Hypothalamus (tissue), 51 donors: ENCODE measurements at places on chromosomes 3 and 15.

GRCh38 chr15:75647370-75648155 lies at the start of gene SNX33:
SNX33 (plus strand) TSS chr15:75647912; CDS start chr15:75649103, 1,191 bp downstream.
- DNase-seq = peak; percentile 54

- no peak for DNase-seq
Observed at GRCh38 chr3:38519651-38520050, 23.5 kb downstream of the EXOG start.

DNA sequence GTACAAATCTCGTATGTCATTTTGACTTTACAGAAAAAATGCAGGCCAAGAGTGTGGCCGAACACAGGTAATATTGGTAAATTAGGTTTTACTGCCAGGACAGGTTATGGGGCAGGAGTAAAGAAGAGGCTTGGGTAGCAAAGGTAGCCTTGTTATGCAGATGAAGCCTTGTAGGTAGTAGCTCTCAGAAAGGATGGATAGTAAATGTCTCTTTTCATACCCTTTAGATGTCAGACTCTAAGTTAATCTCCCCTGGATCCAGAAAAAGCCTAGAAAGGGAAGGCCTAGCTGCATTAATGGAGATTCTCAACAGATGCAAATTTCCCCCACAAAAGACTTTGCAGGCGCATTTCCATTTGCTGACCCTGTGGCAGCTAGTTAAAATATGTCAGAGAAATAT lies 1445.1 kb upstream of the CADM2 start:
- DNase-seq = no peak

- peak; percentile 19 for DNase-seq
Observed at GRCh38 chr15:90001062-90001682, at the start of gene ZNF710. ZNF710 (plus strand) TSS chr15:90001324; CDS start chr15:90067138, 65,814 bp downstream.

DNA sequence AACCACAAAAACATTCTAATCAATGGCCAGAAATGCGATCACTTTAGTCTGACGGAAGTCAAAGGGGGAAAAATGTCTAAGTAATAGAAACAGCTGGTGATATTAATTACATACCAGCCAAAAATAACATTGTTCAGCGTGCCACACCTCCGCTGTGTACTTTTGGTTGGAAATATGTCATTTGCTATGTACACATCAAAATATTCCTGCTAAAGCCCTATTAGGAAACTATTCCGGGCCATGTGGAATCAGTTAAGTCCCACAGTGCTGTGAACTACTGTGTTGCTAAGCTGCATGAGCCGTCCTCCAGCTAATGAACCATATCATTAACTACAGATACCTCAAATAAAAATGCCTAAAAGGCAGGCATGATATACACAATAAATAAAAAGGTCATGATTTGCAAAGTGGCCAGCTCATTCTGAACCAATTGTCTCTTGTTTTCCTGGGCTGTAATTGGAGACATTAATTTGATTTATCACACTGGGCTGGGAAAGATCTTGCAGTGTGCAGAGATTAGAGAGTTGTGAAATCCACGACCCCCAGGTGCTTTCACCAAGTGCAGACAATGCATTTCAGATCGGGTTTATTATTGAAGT lies 200.5 kb upstream of the LRTM1 start:
- no peak for DNase-seq

GRCh38 chr3:34419801-34420200 lies 621.4 kb downstream of the PDCD6IP start:
- DNase-seq = no peak

DNA sequence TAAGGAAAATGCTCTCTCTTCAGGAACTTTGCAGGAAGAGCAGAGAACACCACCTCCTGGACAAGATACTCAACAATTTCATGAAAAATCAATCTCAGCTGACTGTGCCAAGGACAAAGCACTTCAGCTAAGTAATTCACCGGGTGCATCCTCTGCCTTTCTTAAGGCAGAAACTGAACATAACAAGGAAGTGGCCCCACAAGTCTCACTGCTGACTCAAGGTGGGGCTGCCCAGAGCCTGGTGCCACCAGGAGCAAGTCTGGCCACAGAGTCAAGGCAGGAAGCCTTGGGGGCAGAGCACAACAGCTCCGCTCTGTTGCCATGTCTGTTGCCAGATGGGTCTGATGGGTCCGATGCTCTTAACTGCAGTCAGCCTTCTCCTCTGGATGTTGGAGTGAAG lies 200.5 kb downstream of the AKAP13 start:
- no peak for DNase-seq

DNA sequence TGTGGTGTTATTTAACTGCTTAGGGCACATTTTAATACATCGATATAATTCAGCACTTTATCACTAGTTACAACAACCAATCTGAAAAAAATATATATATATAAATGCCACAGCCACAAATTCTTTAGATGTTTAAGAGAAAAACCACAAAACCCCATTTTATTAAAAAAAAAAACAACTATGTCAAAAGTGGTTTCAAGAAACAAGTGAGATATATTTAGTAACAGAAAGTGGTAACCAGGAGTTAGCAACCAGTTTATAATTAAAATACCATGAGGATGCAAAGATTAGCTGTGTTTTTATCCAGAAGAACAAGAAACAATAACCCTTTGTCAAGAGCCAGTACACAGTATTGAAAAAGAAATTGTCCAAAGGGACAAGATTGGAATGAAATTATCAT lies 14.8 kb upstream of the DIPK2A start:
- DNase-seq = no peak

- peak; percentile 11 for DNase-seq
Observed at GRCh38 chr3:190497811-190498210, 16.1 kb upstream of the IL1RAP start.

DNA sequence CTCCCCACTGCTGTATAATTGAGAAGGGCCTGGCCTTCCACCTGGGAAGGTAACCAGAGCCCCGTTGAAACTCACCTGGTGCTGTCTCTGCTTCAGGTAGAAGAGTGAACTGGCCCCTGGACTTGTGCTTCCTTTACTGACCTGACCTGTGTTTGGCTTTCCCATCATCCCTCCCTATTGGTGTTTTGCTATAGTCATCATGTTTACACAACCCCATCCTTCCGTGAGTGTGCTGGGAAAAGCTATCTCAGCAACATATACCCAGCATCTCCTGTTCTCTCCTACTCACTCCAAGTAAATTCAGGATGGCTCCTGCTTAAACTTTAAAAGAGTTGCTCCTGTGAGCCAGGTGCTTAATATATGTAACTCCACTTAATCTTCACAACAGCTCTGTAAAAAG lies 77.2 kb upstream of the TSC22D2 start:
- DNase-seq = no peak

- no peak for DNase-seq
Observed at GRCh38 chr3:156535162-156535627, 19.7 kb downstream of the SSR3 start.

DNA sequence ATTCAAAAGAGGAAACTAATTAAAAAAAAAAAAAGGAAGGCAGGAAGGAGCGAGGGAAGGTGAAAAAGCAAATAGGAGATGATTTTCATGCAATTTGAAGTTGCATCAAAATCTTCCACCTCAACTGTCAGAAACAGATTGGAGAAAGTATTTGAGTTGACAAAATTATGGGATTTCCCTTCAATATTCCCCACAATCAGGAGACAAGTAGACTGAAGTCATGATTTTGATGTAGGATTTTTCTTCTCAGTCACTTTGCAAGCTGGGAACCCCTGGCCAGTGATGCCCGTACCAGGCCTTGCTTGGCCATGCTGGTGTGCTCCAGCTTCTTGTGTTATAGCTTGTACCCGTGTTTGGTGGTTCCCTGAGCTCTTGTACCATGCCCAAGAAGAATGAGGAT lies 854.5 kb upstream of the CFAP20DC start:
- no peak for DNase-seq

DNA sequence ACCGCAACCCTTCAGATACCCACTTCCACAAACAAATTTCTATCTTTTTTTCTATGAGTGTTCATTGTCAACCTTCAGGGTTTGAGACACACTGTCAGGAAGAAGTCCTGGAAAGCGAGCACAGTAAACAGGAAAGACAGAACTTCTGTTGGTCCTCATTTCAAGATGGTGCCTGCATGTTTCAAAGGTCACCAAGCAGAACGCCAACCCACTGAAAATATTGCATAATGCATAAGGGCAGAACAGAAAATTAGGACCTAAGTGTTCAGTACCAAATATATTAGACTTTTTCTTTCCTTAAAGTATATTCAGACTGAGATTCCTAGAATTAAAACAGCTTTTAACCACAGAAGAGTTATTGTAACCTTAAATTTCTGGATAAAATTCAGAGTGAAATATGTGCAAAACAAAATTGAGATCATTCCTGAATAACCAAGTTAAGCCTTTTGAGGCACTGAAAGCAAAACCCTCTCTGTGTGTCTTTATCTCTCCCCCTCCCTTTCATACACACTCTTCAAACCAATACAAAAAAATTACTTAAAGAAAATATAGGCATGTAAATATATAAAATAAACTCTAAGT lies 387.8 kb upstream of the THBS1 start:
- DNase-seq = no peak

GRCh38 chr3:75272691-75273090 lies 391.4 kb upstream of the FRG2C start:
- no peak for DNase-seq
